ENCODE measurements at places on chromosomes 16 and 17.

DNA sequence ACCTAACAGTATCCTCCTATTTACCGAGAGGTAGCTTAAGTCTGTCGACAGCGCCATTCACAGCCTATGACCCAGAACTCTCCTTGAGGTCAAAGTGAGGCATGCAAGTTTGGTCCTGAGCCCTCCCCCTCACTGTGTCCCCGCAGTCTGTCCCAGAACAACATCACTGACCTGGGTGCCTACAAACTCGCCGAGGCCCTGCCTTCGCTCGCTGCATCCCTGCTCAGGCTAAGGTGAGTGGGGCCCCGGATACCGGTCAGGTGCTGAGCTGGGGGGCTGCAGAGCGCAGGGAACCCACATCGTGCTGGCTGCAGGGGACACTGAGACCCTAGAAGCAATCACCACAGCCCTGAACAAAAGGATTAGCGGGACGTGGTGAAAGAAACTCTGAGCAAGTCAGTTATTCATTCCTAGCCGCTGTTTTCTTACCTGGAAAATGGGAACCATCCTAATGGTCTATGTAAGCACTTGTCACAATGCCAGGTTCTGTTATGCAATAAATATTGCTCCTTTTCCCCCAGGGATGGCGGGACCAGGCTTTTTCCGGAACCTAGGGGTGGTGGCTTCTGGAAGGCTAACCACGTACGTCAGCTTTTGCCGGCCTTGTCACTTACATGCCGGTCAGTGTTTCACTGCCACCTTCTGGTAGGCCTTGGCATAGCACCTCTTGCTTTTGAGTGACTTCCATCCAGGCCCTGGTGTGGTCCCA lies 23.8 kb downstream of the DEXI start:
- peak; percentile 88 for DNase-seq

GRCh38 chr17:69763503-69763902 lies 311.5 kb upstream of the KCNJ16 start:
- DNase-seq = no peak

GRCh38 chr17:16419074-16419928 lies 3.9 kb downstream of the TRPV2 start:
- DNase-seq = peak; percentile 87

- no peak for DNase-seq
These were observed 57.9 kb upstream of the CES5A start for GRCh38 chr16:55933038-55933437.

DNA sequence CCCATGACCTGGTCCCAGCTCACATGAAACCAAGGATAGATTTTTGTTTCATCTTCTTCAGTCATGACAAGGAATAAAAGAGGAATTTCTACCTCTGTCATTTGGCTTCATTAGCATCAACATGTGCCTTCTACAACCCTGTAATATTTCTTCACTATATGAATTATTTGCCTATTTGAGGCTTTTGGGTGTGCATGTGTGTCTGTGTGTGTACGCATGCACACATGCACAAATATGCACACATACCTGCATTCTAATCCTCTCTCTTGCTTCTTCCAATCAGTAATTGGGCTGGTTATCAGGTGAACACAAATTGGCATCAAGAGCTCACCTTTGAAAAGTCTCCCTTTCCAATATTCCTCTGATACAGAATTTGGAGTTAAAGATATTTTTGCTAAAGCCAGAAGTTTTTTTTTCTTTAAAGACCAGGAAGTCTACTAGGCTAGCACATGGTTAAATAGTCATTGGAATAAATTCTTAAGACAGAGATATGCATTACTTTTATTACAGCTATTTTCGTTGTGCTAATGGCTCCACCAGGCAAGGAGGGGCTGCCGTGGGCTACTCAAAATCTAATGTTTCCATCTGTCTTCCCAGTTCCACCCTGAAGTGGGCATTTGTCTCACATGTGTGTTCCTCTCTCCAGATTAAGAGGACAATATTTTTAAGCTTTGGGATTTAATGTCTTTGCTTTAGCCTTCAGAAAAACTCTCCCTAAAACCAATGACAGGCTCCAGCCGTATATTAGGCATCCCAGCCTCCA lies 547.2 kb upstream of the CDH5 start:
- no peak for DNase-seq

GRCh38 chr16:5850632-5851392 lies 753.2 kb upstream of the EEF2KMT start:
- DNase-seq = no peak

DNA sequence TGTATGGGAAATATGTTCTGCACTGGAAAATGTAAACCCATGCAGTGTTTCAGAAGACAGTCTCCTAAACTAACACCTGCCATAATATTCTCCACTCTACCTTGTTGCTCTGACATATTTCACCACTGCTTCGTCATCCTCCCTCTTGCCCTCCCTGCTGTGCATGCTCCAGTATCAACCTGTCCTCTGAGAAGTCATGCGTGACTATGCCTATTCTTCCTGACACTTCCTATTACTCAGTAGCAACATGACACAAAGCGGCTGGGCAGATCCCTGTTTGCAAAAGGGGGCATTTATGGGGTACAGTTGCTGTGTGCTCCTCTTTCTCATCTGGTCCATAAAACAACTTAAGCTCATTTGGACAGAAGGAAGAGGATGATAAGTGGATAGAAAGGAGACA lies 805.6 kb upstream of the EEF2KMT start:
- DNase-seq = peak; percentile 3

DNA sequence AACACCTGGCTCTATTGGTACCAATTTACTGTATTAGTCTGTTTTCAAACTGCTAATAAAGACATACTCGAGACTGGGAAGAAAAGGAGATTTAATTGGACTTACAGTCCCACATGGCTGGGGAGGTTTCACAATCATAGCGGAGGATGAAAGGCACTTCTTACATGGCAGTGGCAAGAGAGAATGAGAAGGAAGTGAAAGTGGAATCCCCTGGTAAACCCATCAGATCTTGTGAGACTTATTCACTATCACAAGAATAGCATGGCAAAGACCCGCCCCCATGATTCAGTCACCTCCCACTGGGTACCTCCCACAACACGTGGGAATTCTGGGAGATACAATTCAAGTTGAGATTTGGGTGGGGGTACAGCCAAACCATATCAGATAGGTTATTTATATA lies 22.6 kb upstream of the GOSR1 start:
- no peak for DNase-seq

DNA sequence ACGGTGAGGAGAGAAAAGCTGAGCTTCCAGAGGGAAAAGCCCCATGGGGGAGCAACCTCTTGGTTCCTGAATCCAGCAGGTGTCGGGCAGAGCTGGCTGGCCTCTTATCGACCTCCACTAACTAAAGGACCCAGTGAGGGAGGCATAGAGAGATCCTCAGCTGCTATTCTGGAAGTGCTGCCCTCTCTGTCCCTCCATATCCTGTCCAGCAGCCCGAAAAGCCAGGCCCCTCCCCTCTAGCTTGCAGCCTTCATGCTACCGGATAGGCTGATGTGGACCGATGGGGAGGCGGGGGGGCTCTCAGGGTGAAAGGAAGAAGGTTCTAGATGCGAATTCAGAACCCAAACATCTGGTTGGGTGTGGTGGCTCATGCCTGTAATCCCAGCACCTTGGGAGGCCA lies 24.9 kb downstream of the MXRA7 start:
- DNase-seq = no peak

DNA sequence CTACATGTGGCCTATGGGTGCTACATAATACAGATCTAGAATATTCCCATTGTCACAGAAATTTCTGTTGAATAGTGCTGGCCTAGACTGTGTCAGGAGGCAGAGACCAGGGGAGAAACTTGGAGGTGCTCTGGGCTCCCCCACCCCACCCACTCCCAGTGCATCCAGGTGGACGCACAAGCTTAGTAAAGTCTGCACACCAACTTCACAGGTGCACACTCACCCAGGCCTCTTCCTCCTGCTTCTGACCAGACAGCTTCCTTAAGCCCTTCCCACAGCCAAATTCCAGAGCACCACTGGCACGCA lies 7.6 kb upstream of the CNP start:
- DNase-seq = no peak

DNA sequence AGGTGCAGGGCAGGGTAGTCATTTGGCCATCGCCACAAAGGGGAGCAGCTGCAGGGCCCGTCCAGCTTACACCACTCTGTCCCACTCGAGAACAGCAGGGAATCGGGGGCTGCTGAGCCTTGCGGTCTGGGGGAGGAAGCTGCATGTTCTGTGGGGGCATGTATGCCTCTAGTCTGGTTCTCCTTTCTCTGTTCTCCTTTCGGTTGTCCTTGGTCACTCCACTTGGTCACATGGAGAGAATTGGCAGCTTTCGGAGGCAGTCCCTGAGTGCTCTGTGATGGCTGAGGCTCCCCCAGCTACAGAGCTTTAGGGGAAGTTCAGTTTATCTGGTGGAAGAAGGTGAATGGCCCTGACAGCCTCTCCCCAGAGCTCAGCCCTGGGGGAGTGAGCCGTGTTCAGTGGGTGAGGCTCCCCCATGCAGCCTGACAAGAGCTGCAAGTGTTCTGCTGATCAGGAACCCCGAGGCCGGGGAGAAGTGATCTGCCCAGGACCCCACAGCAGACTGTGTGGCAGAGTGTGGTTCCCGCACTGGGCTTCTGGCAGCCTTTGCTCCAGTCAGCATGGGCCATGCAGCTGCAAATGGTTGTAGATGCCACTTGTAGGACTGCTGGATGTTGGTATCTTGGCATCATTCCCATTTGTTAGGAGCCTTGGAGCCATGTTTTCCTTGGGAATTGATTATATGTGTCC lies 22.3 kb upstream of the SMPD3 start:
- DNase-seq = no peak

GRCh38 chr17:81480140-81481072 lies 32.2 kb downstream of the ACTG1 start:
- DNase-seq = no peak

GRCh38 chr17:31510308-31511194 lies 119.1 kb downstream of the RAB11FIP4 start:
- no peak for DNase-seq

DNA sequence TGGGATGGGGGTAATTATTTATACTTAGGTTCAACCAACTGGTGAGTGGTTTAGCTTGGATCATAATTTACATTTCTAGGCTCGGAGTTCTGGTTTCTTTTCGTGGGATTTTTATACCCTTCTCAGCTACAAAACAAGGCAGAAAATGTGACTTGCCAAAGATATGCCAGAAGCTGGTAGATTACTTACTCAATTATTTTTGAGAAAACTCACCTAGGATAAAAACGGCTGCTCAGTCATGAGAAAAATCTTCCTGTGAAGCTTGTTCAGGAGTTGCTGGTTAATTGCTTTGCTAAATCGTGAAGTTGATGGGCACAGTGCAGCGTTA lies 1.1 kb downstream of the NDEL1 start:
- no peak for DNase-seq

- DNase-seq = no peak
These were observed 77.3 kb downstream of the WIPI1 start for GRCh38 chr17:68379692-68380677.

GRCh38 chr17:41160648-41161047 lies at the start of gene KRTAP4-4:
Gene KRTAP4-4, minus strand, starts transcription at chr17:41160748. Its CDS starts 57 bp downstream, at chr17:41160691.
- no peak for DNase-seq

DNA sequence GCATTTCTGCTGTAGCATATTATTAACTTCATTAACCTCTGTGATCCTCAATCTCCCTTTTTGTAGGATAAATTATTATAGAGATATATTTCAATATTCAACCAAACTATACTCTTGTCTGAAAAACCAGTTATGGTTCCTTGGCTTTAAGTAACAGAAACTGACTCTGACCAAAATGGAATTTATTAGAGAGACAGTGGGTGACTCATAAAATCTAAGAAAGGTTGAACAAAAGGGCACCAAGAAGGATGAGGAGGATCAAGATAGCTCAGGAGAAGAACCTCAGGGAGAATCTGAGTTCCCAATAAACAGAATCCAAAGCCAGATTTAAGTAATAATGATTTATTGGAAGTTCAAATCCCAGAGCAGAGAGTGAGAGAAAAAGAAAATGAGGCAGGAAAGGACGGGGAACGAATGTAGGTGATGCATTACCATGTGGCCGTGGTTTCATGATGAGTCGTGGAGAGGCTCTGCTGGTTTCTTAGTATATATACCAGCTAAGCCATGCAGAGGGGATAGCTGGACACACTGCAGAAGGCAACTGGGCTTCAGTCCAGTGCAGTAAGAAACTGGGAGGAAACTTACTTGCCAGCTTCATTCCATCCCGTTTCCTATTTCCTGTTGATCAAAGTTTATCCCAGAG lies 151.5 kb upstream of the GOT2 start:
- no peak for DNase-seq

GRCh38 chr16:72220875-72221629 lies 49.1 kb upstream of the PMFBP1 start:
- no peak for DNase-seq

DNA sequence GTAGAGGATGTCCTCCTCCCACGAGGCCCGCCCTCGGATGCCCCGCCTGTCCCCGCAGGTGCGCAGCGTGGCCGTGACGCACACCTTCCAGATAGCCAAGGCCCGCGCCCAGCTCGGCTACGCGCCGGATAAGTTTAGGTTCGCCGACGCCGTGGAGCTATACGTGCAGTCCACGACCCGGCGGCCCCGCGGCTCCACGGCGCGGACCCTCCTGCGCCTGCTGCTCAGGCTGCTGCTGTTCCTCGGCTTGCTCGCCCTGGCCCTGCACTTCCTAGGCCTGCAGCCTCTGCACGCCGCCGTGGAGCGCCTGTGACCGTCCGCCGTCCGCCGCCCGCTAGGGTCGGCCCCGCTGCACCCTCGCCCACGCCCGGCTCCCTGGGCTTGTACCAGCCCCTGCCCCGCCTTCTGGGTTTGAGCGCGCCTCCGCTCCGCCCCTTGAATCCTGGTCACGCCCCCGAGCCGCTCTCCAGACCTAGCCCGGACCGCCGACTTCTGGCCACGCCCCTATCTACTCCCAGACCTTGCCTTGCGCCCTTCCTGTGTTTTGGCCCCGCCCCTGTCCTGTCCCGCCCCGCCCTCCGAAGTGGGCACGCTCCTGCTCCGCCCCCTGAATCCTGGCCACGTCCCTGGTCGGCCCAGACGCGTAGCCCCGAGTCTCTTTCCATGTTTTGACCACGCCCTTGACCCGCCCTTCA lies 15.8 kb upstream of the EEF2K start:
- no peak for DNase-seq

- no peak for DNase-seq
These were observed 414.1 kb upstream of the SALL1 start for GRCh38 chr16:51565184-51565583.

GRCh38 chr16:69477546-69477945 lies 53.1 kb downstream of the CYB5B start:
- no peak for DNase-seq

DNA sequence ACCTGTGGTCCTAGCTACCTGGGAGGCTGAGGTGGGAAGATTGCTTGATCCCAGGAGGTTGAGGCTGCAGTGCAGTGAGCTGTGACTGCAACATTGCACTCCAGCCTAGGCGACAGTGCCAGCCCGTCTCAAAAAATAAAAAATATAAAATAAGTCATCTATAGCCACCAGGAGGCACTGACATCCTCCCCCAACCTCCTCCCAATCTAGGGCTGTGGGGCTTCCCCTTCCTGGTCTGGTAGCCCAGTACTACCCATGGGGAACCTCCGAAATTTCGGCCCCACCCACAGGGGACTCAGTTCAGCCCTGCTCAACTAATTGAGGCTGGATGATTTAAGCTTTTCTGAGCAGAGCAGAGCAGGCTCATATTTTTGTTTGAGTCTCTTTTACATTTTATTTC lies 3.2 kb downstream of the ZSCAN10 start:
- DNase-seq = peak; percentile 52
